ENCODE measurements at places on chromosomes 7 and 10.

DNA sequence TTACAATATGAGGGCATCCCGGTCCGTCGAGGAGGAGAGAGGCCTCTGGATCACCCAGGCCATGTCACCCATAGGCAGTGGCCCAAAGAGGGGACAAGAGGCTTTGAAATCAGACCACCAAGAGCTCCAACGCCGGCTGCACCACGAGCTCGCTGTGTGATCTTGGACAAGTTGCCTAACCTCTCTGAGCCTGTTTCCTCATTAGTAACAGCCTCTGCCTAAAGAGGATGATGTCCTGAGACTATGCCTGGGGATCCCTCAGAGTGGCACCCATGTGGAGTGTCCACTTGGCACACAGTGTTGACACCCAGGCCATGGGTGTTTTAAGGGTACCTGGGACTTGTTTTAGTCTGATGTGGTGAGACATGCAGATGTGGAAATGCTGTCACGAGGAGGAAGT is 50.8 kb downstream of the MICALL2 start:
- no peak for DNase-seq

DNA sequence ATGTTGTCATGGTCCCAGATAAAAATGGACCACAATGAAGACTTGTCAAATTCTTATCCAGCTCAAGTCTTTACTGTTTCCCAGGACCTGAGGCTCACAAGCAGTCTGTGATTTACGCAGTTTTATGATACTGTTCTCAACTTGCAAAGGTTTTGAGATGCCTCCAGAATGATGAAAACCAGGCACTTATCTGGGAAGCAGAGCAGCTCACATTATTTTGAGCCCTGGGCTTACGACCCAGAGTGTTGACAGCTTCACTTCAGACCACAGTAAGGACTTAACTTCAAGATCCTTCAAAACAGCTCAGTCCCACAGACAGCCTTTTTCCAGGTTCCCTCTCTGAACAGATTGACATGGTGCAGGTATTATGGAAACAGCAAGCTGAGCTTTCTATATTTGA is 236.1 kb downstream of the RNLS start:
- no peak for DNase-seq

GRCh38 chr10:110399106-110399964 is 94.6 kb upstream of the SMNDC1 start:
- DNase-seq, result no peak

DNA sequence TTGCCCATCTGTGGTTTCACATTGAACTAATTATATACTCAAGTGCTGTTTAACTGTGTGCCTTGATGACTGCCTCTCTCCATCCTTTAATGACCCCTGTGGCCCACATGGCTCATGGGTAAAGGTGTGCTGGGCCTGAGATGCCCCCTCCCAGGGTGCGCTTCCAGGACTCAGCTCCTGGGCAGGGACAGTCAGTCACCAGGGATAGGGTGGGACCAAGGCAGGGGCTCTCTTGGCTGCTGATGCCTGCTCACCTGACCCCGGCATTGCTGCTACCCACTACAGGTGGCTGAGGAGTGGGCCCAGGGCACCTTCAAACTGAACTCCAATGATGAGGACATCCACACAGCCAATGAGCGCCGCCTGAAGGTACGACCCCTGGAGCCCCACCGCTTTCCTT is 6.5 kb downstream of the ASL start:
- no peak for DNase-seq

Data from activated CD8-positive, alpha-beta memory T cell treated with anti-CD3 and anti-CD28 coated beads, Interleukin-2, amount 10 ng/mL, durations not matched to agents 7 days and 5 days (primary cell).